ENCODE measurements at places on chromosomes 5 and 9.

DNA sequence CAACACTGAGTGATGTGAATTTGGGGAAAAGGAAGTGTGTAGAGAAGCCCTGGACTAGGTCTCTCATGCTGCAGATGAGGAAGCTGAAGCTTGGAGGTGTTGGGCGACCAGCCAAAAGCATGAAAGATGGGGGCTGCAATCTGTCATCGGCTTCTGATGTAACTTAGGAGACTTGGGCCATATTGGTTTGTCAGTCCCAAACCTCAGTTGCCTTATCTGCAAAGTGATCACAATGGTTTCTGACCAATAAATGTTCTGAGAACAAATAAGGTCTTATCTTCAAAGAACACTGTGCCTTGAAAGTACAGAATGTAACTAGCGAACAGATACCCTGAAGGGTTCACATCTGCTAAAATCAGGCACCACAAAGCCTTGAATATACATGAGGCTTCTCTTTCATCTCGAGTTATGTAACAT is 198.4 kb upstream of the NR3C1 start:
- no peak for DNase-seq

GRCh38 chr9:90029386-90029785 is 424.6 kb downstream of the GADD45G start:
- no peak for DNase-seq

DNA sequence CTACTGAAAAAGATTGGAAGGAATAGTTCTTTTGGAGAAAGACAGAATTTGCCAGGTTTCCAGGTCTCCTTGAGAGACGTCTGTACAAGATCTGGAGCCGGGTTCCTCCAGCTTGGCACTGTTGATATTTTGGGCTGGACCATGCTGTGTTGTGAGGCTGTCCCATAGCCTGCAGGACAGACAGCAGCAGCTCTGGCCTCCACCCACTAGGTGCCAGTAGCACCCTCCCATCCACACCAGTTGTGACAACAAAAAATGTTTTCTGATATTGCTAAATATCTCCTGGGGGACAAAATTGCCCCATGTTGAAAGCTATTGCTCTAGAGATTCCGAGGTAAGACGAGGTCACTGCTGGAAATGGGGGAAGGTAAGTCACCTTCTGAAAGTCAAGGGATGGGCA is 287.7 kb upstream of the DAP start:
- DNase-seq = no peak

GRCh38 chr5:172429201-172429940 is 25.0 kb downstream of the SH3PXD2B start:
- DNase-seq = peak; percentile 82

DNA sequence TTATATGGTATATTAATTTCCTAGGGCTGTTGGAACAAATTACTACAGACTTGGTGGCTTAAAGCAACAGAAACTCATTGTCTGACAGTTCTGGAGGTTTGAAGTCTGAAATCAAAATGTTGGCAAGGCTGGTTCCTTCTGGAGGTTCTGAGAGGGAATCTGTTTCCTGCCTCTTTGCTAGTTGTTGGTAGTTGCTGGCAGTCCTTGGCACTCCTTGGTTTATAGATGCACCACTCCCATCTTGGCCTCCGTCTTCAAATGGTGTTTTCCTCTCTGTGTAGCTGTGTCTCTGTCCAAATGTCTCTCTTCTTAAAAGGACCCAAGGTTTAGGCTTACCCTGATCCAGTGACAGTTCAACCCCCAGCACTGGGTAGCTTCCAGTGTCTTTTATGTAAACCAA is 17.5 kb downstream of the MELK start:
- DNase-seq = no peak
